ENCODE measurements at places on chromosomes 13 and 19.
A peak's percentile ranks its signal among the peaks of the same experiment; 100 is the strongest.

- DNase-seq, result no peak
Observed at GRCh38 chr19:29485293-29485692, 40.5 kb upstream of the VSTM2B start.

DNA sequence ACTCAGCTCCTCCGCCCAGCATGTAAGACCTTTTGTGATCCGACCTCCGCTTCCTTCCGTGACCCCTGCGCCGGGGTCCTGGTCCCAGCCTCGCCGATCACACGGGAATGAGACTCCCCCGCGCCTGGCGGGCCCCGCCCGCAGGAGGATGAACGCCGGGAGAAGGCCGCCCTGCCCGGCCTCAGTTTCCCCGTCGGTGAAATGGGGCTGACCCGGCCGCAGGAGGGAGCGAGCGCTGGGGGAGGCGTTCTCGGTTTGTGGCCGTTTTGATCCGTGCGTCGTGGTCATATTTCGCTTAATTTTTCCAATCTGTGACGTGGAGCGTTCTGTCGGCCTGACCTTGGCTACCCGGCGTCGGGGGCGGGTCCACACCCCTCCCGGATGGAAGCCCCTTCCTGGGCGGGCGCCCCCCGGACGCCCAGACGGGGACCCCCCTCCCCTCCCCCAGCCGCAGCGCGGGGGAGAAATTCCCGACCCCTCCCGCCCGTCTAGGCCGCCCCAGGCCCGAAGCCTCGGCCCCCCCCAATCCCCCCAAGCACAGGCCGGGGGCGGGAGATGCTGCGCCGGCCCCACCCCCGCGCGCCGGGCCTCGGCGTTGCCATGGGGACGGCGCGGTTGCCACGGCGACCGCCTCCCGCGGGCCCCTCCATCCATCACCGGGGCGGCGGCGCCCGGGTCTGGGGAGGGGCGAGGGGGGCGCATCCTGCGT lies 11.1 kb downstream of the PALM start:
- DNase-seq, result peak; percentile 85

GRCh38 chr13:73496711-73497110 lies 437.9 kb downstream of the KLF5 start:
- no peak for DNase-seq

DNA sequence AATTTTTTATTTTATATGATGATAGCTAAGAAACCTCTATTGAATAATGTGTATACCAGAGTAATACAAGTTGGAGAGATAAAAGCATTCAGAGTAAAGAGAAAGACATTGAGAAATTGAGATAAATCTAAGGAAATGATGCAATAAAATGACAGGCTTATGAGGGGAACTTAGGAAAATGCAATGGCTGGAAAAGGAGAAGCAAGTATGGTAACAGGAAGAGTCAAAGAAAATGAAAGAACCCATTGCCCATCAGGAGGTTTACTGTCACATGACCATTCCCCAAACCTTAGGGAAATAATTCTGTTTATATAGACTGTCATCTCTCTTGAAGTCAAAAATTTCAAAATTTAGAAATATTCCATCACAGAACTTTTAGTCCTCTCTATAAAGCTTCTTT lies 808.0 kb upstream of the PRR20A start:
- DNase-seq, result no peak

- no peak for DNase-seq
Observed at GRCh38 chr13:25727810-25728209, 324.0 kb downstream of the SHISA2 start.

GRCh38 chr19:57282011-57282643 lies 1.8 kb downstream of the ZNF460 start:
- no peak for DNase-seq

- DNase-seq, result no peak
Observed at GRCh38 chr19:8567522-8568172, 9.6 kb downstream of the MYO1F start.

GRCh38 chr19:4053423-4054324 lies 13.0 kb downstream of the ZBTB7A start:
- DNase-seq, result no peak

GRCh38 chr19:51024924-51025323 lies 1.5 kb downstream of the KLK11 start:
- no peak for DNase-seq

- DNase-seq, result no peak
Observed at GRCh38 chr13:23718996-23719395, 148.8 kb downstream of the TNFRSF19 start.

- no peak for DNase-seq
Observed at GRCh38 chr19:54302257-54302656, 10.7 kb downstream of the LILRA5 start.

- no peak for DNase-seq
Observed at GRCh38 chr13:51839711-51840540, 5.1 kb downstream of the TMEM272 start.

GRCh38 chr13:39123578-39123977 lies 85.3 kb downstream of the NHLRC3 start:
- DNase-seq, result no peak

DNA sequence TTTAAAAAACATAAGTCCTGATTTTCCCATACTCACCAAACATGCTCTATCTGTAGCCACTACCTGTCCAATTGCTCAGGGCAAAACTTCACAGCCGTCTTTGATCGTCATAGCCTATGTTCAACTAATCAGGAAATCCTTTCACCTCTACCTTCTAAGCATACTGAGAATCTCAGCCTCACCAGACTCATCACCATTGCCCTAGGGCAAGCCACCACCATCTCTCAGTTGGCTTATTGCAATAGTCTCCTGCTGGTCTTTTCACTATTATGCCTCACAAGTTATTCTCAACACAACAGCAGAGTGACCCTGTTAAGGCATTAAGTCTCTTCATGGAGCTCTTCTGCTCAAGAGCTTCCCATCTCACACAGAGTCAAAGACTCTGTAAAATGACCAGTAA lies 260.4 kb upstream of the MAB21L1 start:
- no peak for DNase-seq

- peak; percentile 78 for DNase-seq
Observed at GRCh38 chr13:41352935-41353840, 42.1 kb downstream of the NAA16 start.

GRCh38 chr19:35056513-35057063 lies 15.1 kb downstream of the HPN start:
- no peak for DNase-seq

- no peak for DNase-seq
Observed at GRCh38 chr13:91017669-91018053, 329.8 kb upstream of the MIR17HG start.

DNA sequence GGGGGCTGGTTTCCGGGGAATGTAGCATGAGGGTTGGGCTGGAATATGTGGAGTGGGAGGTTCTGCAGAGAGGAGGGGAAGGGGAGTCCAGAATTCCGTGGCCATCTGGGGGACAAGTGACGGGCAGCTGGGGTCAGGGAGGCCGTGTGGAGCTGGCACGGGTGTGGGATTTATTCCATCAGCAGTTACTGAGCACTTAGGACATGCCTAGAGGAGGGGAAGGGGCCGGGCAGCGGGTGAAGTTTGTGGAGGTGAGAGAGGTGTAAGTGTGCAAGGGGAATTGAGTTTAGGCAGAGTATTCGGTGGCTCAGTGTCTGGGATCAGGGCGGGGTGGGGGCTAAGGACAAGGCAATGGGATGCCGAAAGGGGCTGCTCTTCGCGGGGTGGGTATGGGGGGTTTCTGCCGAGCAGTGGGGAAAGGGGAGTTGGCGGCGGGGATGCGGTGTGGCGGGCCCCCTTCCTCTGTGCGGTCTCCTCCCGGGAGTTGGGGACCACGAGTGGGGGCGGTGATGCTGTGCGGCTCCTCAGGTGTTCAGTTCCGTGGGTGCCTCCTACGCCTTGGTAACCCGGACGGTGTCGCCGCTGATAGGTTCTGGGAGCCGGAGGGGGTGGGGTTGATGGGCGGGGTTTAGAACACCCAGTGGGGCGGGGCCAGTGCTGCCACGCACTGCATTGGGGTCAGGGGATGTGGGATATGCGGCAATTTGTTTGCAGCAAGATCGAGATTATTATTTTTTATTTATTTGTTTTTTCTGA lies 5.4 kb downstream of the CCDC61 start:
- peak; percentile 56 for DNase-seq

DNA sequence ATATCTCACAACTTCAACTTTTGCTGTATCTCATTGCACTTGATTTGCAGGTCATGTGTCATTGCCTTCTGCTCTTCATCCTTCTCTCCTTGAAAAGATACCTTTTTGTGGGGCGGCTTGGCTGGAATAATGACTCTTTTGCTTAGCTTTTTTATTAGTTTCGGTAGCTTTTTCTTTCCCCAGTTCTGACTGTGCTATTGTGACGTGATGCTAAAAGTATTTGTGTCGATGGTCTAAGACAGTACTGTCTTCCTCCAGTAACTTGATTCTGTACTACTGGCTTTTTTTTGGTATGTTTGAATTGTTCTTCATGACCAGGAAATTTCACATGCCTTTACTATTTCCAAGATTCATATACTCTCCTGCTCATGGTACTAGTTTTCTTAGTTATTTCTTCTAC lies 63.1 kb downstream of the SLITRK1 start:
- DNase-seq, result no peak

DNA sequence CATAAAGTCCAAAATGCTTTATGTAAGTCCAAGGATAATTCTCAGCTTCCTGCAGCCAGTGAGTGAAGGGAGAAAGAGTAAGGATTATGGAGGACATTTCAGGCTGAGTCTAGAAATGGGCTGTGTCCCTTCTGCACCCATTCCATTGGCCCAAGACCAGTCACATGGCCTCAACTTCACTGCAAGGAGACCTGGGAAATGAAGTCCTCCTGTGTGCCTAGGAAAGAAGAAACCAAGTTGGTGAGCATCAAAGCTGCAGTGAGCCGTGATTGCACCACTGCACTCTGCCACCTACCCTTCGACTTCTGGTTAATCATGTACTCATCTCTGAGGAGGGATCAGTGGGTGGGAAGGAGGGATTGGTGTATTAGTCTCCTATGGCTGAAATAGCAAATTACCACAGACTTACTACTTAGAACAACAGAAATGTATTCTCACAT lies 3.6 kb upstream of the CD37 start:
- DNase-seq, result peak; percentile 64

DNA sequence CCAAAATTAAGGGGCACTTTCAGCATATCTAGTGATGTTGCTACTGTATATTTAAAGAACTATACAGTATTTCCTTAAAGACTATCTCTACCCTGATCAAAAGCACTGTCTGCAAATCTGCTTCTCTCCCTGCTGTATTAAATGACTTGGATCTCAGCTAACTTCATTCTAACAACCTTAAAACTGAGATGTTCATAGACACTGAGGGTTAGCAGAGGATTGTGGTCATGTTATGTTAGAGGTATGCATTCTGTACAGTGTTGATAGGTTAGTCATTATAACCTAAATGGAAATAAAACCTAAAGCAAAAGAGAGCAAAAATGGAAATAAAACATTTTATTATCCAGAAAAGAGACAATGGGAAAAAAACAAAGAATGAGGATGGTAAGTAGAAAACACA lies 9.9 kb downstream of the GPR183 start:
- DNase-seq, result no peak

DNA sequence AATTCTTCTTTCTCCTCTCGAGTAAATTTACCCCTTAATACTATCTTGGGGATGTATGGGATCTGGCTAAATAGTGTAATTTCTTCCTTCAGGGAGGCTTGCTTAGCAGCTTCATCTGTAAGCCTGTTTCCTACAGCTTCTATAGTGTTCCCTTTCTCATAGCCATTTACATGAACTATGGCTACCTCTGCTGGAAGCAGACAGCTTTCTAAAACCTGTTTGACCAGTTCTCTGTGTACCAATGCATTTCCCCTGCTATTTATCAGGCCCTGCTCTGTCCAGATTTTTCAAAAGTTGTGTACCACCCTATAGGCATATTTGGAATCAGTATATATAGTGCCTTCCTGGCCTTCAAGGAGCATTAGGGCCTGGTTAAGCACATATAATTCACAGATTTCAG lies 113.6 kb upstream of the PCDH9 start:
- DNase-seq, result no peak

DNA sequence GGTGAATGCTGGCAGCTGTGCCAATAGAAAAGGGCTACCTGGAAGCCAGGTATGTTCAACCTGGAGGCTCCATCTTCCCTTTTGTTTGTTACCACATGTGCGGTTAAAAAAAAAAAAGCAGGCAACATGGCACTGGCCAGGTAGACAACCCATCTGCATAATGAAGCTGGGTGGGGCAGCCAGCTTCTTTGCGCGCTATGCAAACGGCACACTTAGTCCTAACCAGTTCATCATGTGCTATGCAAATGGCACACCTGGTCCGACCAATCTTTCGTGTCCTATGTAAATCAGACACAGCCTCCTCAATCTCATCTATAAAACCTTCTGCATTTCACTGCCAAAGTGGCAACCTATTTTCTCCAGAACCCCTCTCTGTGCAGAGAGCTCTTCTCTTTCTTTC lies 11.3 kb upstream of the IGSF23 start:
- no peak for DNase-seq

GRCh38 chr13:27419328-27419727 lies 5.1 kb upstream of the GTF3A start:
- no peak for DNase-seq

- no peak for DNase-seq
Observed at GRCh38 chr13:44243198-44243857, 130.3 kb upstream of the SERP2 start.
